ENCODE measurements at places on chromosomes 5 and 9.

DNA sequence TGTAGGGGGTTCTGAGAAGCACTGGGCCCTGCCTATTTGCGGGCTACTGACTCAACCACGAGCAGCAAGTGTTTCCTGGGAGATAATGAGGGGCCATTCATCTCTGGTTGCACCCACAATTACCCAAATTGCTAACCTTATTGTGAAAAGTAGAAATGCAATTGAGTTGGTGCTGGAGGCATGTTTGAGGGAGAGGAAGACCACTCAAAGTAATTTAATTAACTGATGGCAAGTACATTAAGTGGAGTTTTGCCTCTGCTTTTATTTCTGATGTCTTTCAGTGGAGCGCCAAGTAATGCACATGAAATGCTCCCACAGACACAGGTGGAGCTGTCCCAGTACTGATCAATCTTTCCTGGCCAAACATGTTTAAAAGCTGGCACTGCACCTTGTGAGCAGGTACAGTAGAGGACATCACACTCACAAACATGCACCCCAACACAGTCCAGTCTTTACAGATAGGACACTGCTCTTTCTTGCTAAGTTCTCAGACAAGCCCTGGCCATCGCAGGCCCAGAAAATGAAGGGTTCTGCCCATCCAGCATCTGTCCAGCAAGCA lies 195.4 kb downstream of the HSPA4 start:
- no peak for DNase-seq

DNA sequence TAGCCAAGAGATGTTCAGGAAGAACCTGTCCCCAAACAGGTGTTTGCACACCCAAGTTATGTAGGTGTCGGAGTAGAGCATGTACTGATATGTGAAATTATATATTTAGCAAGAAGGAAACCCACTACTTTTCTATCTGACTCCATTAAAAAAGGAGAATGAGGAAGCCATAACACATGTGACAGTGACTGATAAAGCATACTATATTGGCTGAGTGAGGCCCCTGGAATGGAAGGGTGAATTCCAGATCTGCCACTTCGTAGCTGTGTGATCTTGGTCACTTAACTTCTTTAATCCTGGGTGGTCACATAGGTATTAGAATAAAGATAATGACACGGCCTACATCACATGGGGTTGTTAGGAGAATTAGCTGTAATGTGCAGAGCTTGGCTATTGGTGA lies 116.0 kb upstream of the MAN2A1 start:
- DNase-seq: no peak

GRCh38 chr9:36136894-36137391 lies 410 bp downstream of the GLIPR2 start:
- DNase-seq: no peak

DNA sequence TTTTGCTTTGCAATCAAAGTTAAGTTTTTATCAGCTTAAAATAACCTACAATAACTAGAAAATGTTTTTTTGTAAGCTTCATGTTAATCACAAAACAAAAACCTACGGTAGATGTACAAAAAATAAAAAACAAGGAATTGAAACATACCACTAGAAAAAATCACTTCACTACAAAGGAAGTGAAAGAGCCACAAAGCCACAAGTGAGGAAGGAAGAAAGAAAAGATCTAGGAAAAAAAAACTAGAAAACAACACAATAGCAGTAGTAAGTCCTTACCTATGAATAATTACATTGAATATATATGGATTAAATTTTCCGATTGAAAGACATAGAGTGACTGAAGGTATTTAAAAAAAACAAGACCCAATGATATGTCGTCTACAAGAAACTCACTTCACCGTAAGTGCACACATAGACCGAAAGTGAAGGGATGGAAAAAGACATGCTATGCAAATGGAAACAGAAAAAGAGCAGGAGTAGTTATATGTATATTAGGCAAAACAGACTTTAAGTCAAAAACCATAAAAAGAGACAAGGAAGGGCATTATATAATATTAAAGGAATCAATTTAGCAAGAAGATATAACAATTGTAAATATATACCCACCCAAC lies 13.4 kb upstream of the ZDHHC21 start:
- DNase-seq: no peak

- DNase-seq: no peak
Observed at GRCh38 chr5:50711280-50711679, 44.8 kb downstream of the PARP8 start.

GRCh38 chr9:135105211-135105745 lies 17.8 kb downstream of the OLFM1 start:
- no peak for DNase-seq

DNA sequence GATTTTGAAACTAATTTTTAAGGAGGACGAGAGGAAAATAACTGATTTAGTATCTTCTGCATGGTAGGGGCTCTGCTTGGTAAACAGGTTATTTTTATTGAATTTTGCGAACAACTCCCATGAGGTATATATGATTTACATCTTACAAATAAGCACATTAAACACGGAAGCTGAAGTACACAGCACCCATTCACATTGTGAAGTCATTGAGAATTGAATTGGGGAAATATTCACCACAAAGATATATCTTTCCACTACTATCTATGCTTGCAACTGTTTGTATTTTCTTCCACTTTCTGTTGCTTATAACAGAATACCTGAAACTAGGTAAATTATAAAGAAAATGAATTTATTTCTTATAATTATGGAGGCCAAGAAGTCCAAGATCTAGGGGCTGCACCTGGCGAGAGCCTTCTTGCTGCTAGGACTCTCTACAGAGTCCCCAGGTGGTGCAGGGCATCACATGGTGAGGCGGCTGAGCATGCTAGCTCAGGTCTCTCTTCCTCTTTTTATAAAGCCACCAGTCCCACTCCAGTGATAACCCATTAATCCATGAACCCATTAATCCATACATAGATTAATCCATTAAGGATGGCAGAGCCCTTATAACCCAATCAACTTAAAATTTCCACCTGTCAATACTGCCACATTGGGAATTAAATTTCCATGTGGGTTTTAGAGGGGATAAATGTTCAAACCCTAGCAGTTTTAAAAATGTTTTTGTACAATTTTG lies 79.0 kb upstream of the ZNF608 start:
- no peak for DNase-seq

DNA sequence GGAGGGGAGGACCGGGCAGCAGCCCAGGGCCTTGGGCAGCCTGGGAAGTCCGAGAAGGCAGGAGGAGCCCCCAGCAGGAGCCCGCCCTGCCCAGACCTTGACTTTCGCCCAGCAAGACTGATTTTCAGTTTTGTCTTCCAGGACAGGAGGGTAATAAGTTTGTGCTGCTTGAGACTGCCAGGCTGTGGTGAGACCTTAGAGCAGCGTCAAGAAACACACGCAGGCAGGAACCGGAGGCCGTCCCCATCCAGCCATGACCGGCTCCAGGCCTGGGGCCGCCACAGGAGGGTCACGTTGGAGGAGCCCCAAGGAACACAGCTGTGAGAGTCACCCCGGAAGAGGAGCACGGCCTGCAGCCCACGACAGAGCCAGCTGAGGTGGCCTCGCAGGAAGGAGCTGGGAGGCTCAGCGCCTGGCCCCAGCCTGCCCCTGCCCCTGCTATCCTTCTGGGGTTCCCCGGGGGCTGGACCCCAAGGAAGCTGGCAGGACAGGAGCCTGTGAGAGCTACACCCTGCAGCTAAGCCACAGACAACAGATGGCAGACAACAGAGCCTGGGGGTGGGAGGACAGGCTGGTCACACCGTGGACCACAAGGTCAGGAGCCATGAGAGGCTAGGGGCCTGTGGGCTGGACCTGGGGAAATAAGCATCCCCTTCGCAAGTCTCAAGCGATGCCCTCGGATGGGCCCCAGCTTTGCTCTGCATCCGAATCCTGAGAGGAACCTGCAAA lies 126.0 kb upstream of the FAM120A start:
- DNase-seq: no peak

- DNase-seq: no peak
Observed at GRCh38 chr5:135429301-135430134, 17.6 kb downstream of the DCANP1 start.

DNA sequence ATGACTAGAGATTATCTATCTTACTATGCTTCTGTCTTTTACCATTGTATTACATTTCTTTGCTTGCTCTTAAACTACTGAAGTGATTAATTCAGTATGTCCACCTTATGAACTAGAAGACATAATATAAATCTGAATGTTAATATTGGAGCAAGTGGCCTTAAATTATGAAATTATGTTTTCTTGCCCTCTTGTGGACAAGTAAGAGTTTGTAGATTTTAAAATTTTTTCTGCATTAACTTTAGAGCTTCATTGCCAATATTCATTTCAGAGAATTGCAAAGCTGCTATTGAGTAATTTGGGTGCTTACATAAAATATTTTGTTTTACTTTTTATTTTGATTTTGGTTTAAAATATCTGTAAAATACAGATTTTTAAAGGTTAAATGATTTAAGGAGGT lies 55.3 kb downstream of the RANBP17 start:
- no peak for DNase-seq

GRCh38 chr9:113954591-113954990 lies 78.5 kb downstream of the ZNF618 start:
- no peak for DNase-seq

DNA sequence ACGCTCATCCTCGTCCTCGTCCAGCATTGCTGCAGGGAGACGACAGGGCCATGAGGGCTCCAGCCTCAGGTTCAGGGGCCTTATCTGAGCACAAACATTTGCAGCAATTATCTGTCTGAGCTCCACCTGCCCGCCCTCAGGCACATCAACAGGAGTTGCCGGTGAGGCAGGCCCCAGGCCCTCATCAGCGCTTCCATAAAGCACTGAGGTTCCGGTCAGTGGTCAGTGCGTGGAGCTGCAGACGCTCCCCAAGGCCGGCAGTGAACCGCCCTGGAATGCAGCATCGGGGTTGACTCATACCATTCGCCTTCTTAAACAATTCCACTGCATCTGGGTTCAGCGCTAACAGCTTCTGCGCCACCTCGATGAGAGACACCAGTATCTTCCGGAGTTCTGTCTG lies 15.2 kb downstream of the UBAC1 start:
- no peak for DNase-seq

GRCh38 chr9:114769624-114770023 lies 36.2 kb downstream of the TNFSF15 start:
- DNase-seq: no peak

DNA sequence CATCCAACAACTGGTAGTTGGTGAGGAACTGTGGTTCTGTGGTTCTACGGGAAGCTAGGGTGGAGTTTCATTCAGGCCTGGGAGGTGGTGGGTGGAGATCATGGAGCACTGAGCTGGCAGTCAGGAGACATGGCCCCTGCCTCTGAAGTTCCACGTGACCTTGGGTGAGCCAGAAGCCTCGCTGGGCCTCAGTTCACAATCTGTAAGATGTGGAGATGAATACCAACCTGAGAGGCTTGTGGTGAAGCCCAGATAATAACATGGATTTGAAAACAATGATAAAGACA lies 177.9 kb downstream of the MACROH2A1 start:
- no peak for DNase-seq

DNA sequence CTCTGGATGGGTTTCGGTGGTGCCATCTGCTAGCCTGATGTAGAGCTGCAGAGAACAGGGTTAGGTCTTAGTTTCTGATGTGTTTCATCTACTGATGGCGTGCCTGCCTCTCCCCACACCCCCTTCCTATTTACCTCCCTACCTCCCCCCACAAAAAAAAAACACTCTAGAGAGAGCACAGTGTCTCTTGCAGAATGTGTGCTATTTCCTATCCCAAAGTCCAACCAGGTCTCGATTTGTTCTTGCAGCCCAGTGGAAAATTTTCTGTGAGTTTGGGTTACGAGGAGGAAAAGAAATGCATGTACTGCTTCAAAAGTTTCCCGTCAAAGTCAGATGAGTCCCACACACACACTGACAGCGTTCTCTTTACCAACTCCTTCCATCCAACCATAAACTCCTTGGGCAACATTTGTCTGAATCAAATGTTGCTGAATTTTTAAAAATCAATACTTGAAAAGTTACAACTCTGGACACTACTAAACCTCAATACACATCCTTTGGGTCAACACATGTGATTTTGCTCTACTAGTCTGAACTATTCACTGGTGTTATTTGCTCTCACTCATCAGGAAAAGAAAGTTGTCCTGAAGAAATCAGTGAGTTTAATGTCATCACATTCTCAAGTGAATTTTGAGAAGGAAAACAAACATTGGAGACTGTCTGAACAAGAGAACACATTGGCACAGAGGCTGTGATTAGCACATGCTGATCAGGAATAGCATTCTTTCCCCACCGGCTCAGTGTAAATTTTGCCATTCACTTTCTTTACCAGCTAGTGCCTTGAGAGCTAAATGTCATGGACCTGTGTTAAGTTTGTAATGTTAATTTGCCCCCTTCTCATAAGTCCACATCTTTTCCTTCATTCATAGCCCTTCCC lies 84.1 kb downstream of the MAMDC2 start:
- no peak for DNase-seq

GRCh38 chr5:148406406-148406805 lies 22.6 kb downstream of the FBXO38 start:
- DNase-seq: no peak

- DNase-seq: no peak
Observed at GRCh38 chr9:84750152-84750865, 80.8 kb downstream of the NTRK2 start.

DNA sequence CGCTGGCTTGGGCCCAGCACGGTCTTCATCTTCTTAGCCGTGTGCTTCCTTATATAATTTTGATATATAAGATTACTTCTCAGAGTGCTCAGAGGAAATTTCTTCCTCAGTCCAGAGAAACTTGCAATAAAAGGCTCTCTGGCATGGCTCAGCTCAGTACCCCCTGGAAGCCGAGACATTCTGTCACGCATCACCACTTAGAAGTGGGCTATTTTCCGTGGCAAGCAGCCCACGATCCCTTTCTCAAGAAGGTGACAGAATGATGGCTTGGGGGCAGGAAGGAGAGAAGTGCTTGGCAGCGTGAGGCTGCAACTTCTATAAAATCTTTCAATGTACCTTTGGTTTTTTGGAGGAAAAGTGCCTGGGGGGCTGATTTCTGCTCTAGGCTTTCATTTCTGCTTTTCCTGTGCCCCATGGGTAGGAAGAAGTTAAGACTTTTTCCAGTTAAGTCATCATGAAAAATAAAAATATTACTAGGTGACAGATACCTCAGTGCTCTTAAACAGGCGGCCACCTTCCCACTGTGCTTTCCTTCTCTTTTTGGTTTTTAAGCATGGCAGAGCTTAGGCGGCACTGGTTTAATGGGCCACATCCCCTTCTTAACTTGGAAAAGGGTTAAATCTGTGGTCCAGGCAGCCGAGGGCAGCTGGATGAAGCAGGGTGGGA lies 104.6 kb downstream of the MVB12B start:
- DNase-seq: no peak

DNA sequence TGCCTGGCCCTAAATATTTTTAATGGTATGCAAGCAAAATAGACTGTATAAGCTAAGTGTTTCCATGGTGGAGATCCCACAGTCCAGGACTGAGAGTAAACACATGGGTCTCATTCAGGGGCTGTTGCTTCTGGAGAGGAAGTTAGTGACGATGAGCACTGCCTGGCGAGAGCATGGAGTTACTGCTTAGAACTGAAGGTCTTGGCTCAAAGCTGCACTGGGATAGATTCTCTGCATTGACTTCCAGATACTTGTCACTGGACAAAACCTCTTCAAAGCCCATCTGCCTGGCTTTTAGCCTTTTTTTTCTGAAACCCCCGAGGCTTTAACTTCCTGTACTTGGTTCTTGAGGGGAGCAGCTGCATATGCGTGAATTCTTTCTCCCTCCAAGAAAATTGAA lies 39.2 kb downstream of the GPR107 start:
- DNase-seq: no peak
